Myocyte (in vitro differentiated cells): ENCODE measurements at places on chromosomes 12 and 14.

DNA sequence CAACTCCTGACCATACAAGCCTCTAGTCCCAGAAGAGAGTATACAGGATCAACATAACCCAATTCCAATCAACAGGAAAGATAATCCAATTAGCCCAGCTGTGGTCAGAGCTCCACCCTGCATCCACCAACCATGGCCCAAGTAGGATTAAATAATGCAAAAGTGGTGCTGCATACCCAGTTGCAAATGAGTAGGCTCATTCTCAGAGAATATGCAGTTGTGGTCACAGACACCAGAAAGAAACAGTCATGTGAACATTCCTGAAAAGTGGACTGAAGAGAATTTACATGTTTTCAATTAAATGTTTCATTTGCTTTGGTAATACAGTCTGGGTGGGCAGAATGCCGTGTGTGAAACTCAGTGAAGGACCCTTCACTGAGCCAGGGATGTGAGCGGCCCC is 167.2 kb upstream of the BMP4 start:
- no peak for DNase-seq

GRCh38 chr12:96375170-96375569 is 25.1 kb downstream of the CDK17 start:
- DNase-seq, result no peak

GRCh38 chr12:576615-577110 is 86.6 kb downstream of the NINJ2 start:
- no peak for DNase-seq

GRCh38 chr14:95098984-95099599 is 58.2 kb downstream of the DICER1 start:
- DNase-seq, result peak; percentile 64

- DNase-seq, result no peak
Observed at GRCh38 chr14:51871846-51872245, 11.4 kb downstream of the GNG2 start.

GRCh38 chr14:105480807-105481801 is 5.6 kb upstream of the CRIP1 start:
- peak; percentile 92 for DNase-seq

GRCh38 chr14:26213846-26214575 is 383.8 kb downstream of the NOVA1 start:
- DNase-seq, result no peak

DNA sequence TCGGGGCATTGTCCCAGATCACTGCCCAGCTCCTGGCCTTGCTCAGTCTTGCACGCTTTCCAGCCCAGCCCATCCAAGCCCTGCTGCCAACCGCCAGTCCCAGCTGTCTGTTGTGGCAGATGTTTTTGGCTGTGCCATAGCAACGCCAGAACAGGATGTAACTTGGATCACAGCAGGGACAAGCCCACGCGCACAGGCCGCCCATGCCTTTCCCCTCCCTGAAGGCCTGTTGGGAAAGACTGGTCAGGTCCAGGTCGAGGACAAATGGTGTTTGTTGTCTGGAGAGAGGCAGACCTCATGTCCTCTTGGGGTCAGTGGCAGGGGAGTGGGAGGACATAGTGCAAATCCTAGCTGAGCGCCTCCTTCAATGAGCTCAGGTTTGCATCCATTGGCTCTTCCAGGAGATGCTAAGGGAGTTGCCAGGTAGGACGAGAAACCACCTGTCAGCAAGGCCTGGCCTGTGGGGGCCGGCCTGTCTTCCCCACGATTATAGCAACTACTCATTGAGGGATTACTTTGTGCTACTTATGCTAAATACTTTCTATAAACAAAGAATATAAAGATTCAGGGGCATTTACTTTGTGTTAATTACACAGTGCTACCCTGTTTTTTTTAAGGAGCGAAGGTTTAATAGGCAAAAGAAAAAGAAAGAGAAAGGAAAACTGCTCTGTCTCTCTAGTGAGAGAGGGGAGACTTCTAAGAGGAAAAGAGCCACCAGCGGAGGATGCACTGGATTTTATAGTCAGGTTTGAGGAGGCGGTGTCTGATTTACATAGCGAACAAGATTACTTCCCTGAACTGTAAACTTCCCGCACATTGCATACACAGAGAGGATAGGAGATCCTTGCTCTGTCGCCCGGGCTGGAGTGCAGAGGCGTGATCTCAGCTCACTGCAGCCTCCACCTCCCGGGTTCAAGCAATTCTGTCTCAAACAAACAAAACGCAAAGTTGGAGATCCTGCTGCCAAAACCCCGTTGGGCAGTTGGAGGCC is 42.8 kb upstream of the CORO1C start:
- peak; percentile 97 for DNase-seq

DNA sequence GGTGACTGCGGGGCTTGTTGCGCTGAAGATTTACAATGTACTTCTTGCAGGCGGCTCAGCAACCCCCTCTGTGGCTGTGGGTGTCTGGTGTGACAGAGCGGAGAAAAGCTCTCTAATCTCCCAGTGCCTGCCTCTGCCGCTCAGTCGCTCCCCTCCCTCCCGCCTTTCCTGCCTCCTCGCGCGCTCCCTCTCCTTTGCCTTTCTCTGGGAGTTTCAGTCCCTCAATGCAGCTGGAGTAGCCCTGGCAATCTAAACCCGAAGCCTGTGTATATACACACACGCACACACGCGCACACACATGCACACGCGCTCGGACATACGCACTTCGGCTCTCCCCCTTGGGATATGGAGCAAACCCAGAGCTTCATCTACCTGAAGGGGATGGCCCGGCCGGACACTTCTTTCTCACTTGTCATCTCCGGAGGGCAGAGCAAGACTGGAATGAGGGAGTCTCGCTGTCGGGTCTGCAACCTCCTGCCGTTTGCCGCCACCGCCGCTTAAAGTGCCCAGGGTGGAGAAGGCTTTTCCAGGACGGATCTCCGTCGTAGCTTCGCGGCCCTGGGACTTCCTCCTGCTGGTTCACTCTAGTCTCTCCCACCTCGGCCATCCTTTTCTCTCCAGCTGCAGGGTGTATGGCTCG is 599 bp upstream of the TRHDE start:
- DNase-seq, result peak; percentile 2

DNA sequence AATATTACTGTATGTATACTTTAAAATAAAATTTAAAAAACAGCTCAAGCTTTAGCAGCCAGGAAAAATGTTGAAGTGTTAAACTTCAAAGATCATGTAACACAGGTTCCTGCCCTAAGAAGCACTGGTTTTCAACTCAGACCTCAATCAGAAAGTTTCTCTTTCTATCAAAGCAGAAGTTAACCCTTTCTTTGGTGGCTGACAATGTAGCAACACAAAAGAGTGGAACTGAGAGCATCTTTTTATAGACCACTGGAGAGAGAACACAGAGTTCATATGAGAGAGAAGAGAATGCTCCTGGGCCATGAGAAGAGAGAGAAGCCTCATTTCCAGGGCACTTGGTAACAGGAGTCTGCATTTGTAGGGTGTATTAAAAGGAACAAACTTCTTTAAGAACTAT is 42.2 kb upstream of the KTN1 start:
- DNase-seq, result no peak

- no peak for DNase-seq
Observed at GRCh38 chr12:22002430-22002829, 43.6 kb upstream of the CMAS start.

- no peak for DNase-seq
Observed at GRCh38 chr14:51644217-51644933, 7.3 kb upstream of the FRMD6 start.

GRCh38 chr14:55277972-55278740 is 6.9 kb downstream of the FBXO34 start:
- peak; percentile 42 for DNase-seq

DNA sequence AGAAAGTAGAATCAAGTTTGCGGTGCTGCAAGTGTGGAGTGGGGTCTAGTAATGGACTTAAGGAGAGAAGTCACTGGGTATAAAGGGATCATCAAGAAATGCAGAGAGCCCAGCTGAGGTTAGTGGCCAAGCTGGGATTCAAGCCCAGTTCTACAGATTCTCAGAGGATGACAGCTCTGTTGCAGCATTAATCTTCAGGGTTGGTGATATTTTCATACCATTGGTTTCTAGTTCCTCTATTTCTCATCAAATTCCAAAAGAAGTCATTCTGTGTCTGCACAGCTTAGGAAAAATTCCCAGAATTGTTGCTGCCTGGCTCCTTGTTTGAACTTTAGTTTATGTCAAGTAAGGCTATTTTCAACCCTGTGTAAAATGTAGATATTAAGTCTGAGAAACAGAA is 169.5 kb upstream of the NTF3 start:
- DNase-seq, result peak; percentile 74

DNA sequence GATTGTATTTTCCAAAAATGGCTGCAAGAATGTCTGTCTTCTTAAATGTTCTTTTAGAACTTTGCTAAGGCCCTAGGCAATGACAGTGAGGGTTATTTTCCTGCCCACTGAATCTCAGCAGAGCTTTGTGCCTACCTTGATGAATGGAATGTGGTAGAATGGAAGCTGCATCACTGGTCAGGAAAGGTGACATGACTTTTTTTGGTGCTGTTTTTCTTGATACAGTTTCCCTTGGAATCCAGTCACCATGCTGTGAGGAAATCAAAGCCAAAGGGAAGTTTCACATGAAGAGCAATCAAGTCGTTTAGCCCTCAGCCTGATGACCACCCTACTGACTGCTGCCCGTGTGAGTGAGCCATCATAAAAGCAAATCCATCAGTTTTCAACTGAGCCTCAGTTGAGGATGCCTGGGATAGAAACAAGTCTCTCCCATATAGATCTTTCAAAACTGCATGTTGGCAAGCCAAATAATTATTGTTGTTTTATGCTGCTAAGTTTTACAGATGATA is 886.0 kb upstream of the FBXO33 start:
- DNase-seq, result no peak

GRCh38 chr14:36056845-36057244 is 119.7 kb downstream of the PTCSC3 start:
- DNase-seq, result no peak

GRCh38 chr12:9724023-9724422 is 8.9 kb downstream of the CLECL1 start:
- DNase-seq, result no peak

GRCh38 chr14:59343585-59343984 is 121.6 kb downstream of the GPR135 start:
- peak; percentile 62 for DNase-seq

DNA sequence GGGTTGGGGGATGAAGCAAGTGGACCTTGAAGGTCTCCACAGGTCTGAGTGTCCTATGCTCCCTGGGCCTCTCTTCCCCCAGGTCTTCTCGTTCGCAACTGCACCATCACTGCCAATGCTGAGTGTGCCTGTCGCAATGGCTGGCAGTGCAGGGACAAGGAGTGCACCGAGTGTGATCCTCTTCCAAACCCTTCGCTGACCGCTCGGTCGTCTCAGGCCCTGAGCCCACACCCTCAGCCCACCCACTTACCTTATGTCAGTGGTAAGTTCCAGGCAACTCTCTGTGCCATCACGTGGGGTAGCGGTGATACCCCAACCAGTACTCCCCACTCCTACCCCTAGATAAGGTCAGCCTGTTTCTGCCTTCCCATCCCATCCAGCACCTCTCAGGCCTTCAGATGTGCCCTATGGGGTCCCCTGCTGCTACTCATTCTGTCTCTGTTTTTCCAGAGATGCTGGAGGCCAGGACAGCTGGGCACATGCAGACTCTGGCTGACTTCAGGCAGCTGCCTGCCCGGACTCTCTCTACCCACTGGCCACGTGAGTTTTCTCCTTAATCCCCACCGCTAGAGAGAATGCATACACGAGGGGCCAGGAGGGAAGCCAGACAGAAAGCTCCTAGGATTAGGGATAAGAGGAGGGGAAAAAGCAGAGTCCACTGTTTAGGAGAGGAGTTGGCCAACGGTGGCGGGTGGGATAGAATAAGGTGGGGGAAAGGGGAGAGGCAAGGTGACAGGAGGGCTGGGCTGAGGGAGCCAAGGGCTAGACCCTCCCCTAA is 1.6 kb upstream of the TAPBPL start:
- peak; percentile 75 for DNase-seq

DNA sequence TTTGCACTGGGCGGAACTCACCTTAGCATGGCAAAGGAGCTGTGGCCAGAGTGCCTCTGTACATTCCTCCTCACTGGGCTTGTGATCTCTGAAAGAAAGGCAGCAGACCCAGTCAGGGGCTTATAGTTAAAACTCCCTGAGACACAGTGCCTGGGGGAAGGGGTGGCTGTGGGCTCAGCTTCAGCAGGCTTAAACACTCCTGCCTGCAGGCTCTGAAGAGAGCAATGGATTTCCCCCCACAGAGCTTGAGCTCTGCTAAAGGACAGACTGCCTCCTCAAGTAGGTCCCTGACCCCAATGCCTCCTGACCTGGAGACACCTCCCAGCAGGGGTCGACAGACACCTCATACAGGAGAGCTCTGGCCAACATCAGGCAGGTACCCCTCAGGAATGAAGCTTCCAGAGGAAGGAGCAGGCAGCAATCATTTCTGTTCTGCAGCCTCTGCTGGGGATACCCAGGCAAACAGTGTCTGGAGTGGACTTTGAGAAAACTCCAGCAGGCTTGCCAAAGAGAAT is 327.5 kb upstream of the SLC16A7 start:
- DNase-seq, result no peak

DNA sequence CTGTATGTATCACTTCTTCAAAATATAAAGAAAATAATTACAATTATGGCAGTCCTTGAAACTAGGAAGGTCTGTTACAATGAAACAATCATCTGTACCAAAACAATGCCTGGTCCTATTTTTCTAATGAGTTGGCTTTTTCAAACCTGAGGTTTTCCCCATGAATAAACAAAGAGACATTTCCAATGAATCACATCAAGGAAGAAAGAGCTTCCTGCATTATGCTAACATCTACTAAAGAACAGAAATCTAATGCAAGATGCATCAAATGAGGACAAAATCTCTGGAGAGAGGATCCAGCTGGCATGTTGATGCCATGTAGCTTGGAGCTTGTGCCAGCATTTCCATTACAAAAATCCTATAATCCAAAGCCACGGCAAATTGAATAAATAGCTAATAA is 29.3 kb downstream of the NIN start:
- DNase-seq, result no peak

GRCh38 chr14:59256331-59256730 is 67.9 kb downstream of the DAAM1 start:
- no peak for DNase-seq

GRCh38 chr14:91889477-91890211 is 22.3 kb upstream of the TC2N start:
- DNase-seq, result no peak

DNA sequence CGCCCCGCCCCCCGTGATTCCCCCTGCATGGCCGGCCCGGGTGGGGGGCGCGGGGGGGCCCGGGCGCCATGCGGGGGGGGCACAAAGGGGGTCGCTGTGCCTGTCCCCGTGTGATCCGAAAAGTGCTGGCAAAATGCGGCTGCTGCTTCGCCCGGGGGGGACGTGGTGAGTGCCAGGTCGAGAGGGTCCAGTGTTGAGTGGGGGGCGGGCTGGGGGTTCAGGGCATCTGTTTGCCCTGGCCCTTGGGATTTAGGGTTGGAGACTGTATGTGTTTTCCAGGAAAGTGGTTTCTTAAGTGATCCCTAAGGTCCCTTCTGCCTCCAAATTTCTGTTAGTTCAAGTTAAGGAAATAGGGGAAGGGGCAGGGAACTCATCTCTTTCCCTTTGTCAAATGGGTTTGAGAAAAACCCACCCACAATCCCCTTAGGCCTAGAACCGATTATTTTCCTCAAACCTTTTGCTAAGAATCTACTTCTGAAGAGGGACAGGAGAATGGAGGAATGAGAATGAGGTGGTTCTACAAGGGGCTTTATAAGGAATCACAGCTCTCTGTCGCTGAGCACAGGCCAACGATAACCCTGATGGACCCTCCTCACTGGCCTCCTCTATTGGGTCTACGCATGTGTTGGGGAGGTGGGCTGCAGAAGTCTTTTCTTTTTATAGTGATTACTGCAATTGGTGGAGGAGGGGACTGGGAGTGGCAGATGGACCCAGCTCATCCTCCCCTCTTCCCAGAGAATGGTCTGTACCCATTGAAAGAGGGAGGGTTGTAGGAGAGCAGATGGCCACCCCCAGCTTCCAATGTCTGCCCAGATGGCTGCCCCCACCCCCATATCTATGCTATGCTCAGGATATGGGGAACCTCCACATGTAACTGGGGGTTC is 834 bp downstream of the ARHGEF25 start:
- no peak for DNase-seq
